ENCODE measurements at places on chromosomes 1 and 21.

DNA sequence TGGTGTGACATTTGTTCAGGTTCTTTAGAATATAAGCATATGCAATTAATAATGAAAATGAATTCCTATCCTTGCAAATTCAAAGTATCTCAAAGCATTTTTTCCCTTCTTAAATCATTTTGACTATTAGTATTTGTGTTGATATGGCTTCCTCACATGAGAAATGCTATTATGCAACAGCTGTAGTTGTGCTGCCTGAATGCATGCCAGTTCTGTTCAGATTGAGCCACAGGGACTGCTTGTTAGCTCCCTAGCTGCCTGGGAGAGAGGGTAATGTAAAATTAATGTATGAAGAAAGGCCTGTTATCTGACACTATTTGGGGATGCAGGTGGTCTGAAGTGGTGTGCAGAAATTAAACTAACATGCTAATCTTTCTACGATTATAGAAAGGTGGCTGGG is 45.5 kb downstream of the CACHD1 start:
- DNase-seq: no peak

DNA sequence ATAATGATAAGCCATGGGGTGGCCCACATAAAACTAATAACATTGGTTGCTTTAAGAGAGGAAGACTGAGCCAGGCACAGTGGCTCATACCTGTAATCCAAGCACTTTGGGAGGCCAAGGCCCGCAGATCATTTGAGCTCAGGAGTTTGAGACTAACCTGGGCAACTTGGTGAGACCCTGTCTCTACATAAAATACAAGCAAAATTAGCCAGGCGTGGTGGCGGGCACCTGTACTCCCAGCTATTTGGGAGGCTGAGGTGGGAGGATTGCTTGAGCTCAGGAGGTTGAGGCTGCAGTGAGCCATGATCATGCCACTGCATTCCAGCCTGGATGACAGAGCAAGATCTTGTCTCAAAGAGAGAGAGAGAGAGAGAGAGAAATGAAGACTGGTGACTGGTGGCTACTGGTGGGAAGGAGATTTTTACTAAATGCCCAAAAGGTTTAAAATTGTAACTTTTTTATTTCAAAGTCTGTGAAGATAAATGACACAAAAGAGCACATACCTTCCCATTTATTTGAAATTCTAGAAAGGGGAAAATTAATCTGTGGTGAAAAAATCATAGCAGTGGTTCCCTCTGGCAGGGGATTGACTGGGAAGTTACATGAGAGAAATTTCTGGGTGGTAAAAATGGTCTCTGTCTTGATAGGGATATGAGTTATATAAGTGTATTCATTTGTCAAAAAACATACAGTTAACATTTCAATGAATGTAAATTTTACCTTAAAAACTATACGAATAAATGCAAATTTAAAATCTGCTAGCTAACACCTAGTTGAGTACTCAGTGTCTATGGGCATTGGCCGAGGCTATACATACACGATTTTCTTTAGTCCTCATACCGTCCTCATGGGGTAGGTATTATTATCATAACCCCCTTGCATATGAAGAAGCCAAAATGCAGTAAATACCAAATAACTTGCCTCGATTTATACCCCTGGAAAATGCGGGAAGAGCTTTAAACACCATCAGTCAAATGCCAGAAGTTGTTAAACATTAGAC is 2.2 kb upstream of the NBPF1 start:
- no peak for DNase-seq

DNA sequence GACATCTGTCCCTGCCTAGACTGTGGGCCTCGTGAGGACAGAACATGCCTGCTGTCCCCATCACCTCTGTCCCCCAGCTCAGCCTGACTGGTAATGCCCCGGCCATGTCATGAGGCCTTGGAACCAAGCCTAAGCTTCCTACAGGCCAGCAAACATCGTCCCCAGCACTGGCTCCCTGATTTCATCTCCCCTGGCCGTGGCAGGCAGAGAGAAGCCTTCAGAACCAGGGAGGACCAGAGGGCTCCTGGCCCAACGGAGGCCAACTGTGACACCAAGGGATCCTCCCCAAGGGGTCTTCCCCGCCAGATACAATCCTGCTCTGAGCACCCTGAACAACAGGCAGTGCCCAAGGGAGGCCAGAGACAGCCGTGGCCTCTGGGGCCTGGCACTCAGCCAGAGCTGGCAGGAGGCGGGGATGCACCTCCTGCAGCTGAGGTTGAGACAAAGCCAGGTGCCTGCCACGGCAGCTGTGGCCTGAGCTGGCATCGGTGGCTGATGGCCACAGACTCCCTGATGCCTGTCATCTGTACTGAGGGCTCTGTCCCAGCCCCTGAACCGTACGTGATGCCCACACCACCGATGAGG is 9.9 kb upstream of the NPHP4 start:
- peak; percentile 45 for DNase-seq

GRCh38 chr1:238962941-238963340 is 423.4 kb upstream of the CHRM3 start:
- no peak for DNase-seq

- DNase-seq: no peak
These were observed 34.5 kb downstream of the NTNG1 start for GRCh38 chr1:107175102-107175909.

GRCh38 chr1:9371391-9371935 is 78.8 kb downstream of the SPSB1 start:
- DNase-seq: no peak

DNA sequence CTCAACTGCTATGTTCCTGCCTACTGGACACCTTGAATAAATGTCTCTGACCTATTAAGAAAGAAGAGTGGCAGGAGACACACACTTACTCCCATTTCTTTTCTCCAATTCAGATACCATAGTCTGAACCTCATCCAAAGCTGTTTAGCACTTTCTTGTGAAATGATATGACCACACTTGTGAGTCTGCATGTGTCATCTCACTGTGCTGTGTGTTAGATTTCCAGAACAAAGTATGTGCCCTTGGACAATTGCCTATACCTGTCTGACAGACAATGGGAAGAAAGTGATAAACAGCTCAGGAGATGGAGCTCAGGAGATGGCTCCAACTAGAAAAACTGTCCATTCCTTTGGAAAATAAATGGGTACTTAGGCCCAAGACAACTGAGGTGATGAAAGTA is 48.4 kb downstream of the USP48 start:
- peak; percentile 4 for DNase-seq

DNA sequence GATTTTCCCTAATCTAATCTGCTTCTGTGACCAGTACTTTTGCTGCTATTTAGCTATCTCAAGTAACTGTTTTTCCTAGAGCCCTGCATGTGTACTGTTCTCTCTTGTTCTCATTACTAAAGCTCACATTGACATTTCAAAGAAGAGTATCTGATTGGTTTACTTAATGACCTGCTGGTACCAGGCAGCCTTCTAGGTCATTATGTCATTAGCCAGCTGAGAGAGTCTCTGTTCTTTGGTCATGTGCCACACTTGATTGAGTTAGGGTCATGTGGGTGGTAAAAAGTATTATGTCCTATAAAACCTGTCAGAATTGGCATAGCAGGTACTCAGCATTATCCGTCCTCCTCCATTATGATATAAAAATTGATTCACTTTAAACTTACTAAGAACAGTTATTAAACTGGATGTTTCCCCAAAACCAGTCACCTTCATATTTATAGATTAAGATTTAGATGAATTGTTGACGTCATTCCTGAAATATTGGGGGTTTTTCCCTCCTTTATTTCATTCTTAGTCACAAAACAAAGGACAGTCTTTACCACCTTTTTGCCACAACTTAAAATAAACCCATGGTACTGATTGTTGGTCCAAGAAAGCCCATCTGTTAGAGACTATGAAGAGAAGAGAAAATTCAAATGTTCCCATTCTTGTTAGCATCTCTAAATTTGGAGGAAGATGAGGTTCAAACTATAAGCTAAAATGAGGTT is 22.2 kb downstream of the FNDC5 start:
- DNase-seq: no peak

All from PC-3 (cell line).